NCI-H187 treated with DMSO at 0.1 percent for 48 hours (cell line): ENCODE measurements at places on chromosomes 12 and 14.
A peak's percentile ranks its signal among the peaks of the same experiment; 100 is the strongest.

- DNase-seq = no peak
These were observed 19.4 kb downstream of the SRGAP1 start for GRCh38 chr12:63863658-63864453.

DNA sequence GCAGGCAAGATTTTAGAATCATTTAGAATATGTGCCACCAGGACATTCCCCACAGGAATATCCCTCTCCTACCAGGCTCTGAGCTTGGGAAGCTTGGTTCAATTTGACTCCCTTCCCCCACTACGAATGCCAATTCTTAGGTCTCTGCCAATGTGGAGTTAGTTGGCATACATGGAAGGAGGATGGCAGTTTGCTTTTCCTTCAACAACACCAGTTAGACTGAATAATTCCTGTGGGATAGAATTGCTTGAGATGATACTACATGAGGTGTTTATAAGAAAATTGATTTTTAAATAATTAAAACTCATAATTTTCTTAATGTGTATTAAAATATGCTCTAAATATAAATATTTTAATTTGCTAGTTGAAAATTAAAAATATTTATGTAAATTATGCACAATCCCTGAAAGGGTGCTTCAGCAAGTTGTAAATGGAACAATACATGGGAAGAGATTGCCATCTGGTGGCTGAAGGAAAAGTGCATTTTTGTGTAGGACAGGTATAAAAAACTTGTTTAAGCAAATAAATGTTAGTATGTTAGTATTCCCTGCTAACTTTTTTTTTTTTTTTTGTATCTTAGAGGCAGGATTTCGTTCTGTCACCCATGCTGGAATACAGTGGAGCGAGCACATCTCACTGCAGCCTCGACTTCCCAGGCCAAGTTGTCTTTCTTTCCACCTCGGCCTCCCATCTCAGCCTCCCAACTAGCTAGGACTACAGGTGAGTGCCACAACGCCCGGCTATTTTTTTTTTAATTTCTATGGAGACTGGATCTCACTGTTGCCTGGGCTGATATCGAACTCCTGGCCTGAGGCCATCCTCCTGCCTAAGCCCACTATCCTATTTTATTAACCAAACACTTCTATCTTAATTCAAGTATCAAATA is 25.8 kb upstream of the STRAP start:
- DNase-seq = no peak

DNA sequence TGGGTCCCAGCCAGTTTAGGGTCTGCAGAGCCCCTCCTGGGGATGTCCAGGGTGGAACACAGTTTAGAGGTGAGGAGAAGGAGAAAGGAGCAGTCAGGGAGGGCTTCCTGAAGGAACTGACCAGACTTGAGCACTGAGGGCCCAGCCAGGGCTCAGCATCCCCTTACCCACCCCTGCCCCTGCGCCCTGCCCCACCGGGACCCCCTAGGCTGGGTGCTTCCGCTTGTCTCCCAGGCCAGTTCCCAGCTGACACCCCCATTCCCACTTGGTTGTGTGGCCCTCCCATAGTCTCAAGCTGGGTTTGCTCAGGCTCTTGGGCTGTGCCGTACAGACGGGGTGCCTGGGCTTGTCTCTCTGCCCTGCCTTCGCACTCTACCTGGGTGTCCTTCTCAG is 26.3 kb upstream of the KIF26A start:
- DNase-seq = no peak

- DNase-seq = no peak
These were observed 1.4 kb upstream of the KIF5A start for GRCh38 chr12:57548488-57548887.

DNA sequence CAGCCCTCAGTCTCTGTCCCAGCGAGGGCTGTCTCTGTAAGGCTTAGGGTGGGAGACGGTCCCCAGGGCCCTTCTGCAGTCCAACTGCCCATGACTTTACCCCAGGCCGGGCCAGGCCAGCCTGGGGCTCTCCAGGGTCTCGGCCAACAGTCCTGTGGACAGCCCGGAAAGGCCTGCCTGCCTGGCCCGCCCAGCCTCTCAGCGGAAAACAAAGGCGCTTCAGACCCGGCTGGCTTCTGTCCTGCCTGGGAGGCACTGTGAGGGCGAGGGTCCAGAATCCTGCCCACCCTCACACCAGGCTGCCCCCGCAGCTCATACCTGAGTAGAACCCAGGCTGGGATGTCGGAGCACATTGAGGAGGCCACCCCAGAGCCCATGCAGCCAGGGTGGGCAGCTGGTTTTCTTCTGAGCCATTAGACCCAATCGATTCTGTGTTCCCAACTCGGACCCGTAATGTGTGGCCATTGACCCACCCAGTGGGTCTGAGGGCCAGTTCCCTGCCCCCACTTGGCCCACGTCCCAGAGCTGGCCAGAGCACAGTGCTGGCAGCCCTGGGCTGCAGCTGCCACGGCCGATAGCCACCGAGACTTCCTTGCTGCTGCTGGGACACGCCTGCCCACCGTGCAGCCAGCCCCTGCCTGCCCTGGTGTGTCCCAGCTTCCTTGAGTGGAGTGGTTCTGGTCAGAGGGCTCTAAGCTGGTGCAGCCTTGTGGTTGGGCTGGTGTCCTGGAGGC is 1.6 kb downstream of the CRIP2 start:
- no peak for DNase-seq

DNA sequence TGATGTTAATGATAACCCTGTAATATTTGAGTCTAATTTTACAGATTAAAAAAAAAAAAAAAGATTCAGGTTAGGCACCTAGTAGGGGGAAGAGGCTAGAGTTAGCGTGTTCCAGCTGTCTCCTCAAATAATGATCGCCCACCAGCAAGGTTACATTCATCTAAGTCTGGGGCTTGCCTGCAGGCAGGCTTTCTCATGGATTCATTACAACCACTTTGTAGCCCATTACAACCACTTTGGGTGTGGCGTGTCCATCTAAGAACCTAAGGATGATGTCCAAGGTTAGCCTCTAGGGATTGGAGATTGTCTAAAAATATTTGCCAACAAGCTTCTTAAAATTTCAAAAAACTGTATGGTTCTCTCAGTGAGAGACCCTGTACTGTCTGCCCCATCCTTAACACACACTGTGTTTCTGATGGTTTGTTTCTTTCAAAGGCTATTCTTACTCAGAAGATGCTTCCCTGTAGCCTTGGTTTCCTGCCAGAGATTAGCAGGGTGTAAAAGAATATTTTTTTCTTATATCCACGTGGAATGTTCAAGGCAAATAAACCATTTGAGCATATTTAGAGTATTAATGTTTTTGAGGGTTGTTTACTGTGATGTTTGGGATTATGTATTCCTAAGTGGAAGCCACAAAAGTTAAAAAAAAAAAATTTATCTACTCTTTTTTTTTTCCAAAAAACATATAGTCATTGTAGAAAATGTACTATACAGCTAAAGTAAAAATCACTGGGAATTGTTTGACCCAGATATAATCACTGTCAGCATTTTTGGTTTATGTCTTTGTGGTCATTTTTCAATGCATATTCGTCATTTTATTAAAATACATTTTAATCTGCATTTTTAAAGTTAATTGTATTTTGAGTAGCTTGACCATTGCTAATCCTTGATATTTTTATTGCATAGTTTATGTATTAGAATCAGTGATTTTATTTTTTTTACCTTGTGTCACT is 1.7 kb downstream of the DYNC1H1 start:
- DNase-seq = no peak

DNA sequence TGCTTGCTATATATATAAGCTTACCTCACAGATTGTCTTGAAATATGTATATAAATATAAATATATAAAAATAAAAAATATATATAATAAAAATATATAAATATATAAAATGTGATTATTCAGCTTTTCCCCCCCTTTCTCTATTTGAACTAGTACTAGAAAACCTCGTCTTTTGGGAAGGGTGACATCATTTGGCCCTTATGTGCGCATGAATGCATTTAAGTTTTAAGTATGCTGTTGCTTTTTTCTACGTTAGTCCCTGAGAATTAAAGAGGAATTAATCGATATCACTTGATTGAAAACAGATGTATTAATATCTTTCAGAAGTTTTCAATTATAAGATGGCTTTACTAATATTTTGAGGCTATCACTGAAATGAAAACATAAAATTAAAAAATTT is 69.9 kb downstream of the RAD51B start:
- DNase-seq = no peak

DNA sequence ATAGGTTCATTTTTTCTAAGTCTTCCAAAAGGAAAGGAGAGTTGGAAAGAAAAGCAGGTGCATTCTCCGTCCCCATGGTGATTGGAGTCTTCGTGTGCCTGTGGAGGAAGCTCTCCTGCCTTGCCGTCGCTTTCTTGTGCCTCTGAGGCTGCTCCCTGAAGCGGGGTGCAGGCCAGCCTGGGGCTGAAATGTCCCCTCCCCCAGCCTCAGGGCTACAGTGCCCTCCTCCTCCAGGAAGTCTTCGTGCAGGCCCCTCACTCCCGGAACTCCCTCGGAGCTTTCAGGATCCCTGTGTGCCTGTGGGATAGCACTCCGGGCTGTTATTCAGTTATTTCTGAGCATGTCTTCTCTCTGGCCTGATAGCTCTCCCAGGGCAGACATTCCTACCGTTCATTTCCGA is 569.2 kb downstream of the VRK1 start:
- DNase-seq = no peak

DNA sequence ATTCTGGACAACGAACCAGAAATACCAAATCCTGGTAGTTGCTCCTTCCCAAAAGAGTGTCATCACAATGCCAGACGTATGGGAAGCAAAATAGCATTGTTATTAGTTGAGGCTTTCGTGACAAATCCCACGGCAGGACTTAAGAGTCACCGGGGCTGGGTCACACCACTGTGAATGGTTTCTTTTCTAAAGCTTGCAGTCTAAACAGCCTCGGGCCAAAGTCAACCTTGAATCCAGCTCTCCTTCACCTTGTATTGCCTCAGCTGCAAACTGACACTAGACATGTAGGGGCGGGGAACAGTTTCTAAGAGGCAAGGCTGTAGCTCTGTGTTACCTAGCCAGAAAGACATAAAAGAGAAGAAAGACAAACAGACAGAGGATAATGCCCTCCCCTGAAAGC is 734.8 kb downstream of the MED13L start:
- DNase-seq = no peak

- no peak for DNase-seq
These were observed 277.3 kb downstream of the SLC16A7 start for GRCh38 chr12:59873136-59873535.

DNA sequence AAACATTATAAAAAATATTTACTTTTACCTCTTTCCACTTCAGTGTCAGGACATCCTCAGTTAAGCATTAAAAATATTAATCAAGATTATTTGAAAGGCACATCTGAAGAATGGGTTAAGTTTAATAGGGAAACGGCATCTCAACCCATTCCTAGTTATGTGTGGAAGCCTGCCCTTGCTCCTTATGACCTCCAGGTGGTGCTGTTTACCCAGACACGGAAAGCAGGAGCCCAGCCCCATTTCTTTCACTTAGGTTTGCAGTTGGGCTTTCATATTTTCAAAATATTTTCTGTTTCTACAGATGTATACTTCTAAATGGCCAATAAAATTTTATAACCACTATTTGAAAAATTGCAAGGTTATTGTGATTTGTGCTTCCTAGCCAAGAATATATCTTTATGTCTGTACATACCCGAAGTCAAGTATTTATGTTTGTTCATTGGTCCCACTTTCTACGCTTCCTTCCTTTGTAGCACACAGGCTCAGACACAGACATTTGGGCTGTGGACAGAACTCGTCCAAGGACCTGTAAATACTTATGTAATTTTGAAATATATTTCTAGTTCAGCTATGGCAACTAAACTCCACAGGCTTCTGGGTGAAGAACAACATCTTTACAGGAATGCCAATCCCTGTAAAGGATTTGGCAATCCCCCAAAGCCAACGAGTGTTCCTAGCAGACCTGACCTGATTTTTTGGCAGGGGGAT is 247.1 kb downstream of the AKAP6 start:
- DNase-seq = peak; percentile 6

DNA sequence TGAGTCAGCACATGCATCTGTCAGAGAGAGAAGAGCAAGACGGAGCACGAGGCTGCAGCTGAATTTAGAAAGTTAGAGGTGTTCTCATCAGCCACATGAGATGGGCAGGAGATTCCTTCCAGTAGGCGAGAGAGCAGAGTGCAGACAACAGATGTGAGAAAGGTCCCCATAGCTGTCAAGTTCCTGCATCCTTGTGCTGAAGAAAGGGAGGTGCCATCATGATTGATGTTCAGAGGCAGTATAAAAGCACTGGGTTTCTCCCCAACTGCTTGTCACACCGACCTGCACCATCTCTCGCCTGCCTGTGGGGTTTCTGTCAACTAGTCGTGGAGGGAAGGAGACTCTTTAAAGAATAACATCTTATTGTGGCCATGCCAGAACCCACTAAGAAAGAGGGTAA is at the start of gene MYBPC1:
MYBPC1 (plus strand) TSS at position 272 of the 400 bp plus-strand sequence; CDS start at position 372, 100 bp downstream.
- no peak for DNase-seq

- DNase-seq = no peak
These were observed 404.4 kb upstream of the CCDC196 start for GRCh38 chr14:66081594-66082376.

DNA sequence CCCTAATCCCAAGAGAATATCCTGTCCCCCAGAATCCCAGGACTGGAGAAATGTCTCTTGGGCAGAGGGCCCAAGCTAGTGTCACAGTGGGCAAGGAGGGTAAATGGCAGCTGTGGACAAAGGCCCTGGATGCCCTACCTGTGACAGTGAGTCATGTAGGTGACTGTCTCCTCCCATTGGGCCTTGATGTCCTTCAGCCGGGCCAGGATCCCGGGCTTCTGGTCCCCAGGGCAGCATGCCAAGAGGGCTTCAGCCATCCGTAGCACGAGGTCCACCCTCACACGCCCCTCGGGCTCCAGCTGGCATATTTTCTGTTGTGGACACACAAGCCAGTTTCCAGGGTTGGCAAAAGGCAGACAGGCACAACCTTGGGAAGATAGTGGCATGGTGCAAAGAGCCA is 48.8 kb downstream of the SYNE3 start:
- DNase-seq = no peak

- DNase-seq = no peak
These were observed 29.5 kb upstream of the HIGD1C start for GRCh38 chr12:50922820-50923219.

DNA sequence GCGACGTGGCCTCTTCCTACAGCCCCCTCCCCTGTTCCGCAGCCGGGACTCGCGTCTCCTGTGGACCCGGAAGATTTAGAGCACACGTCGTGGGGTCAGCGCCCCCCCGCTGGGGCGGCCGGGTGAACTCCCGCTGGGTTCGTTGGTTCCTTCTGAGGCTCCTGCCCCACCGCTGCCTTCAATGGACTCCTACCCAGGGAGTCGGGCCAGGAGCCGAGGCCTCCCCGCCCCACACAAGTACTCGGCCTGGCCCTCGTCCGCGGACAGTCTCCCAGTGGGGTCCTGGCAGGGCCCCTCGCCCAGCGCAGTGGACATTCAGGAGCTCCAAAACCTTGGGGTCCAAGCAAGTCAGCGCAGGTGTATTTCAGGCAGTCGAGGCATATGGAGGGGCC is 1.2 kb downstream of the MMP17 start:
- no peak for DNase-seq
